Heart right ventricle (tissue), 16 donors: ENCODE measurements at places on chromosomes 2 and 18. TPM values are rescaled to one million over a fixed set of nuclear protein-coding genes. Genes with fewer than 3 reads are reported as not detected.

Gene RNF152
- total RNA-seq: 11.7 TPM

- DNase-seq: no peak
- H3K27ac ChIP-seq: no peak overlapping the region
- no peaks in the 10 kb centered on the region for H3K36me3 ChIP-seq
- no peaks in the 10 kb centered on the region for H3K4me1 ChIP-seq
Observed at GRCh38 chr2:218149098-218149497, 17.7 kb downstream of the CXCR1 start.

- no peak for DNase-seq
- H3K36me3 ChIP-seq: no peaks in the 10 kb centered on the region
- no peak overlapping the region for H3K27ac ChIP-seq
- peaks cover 18% of the 10 kb centered on the region for H3K27me3 ChIP-seq
- no peak overlapping the region for H3K4me3 ChIP-seq
Observed at GRCh38 chr2:45273412-45274249, 264.4 kb upstream of the SIX2 start.

- no peak overlapping the region for H3K27ac ChIP-seq
- no peaks in the 10 kb centered on the region for H3K36me3 ChIP-seq
- H3K27me3 ChIP-seq: no peaks in the 10 kb centered on the region
Observed at GRCh38 chr2:45664635-45665261, 13.3 kb downstream of the PRKCE start.

GRCh38 chr18:53698907-53699306, 525.6 kb downstream of the MBD2 start:
- H3K27me3 ChIP-seq: no peaks in the 10 kb centered on the region
- no peak for DNase-seq
- H3K4me3 ChIP-seq: no peak overlapping the region
- H3K36me3 ChIP-seq: no peaks in the 10 kb centered on the region

Gene CFAP53
- total RNA-seq: 0.20 TPM

Gene DSG1
- total RNA-seq: 0.32 TPM

GRCh38 chr2:118058951-118059350, 29.3 kb upstream of the INSIG2 start:
- no peak for DNase-seq
- no peak overlapping the region for H3K27ac ChIP-seq
- peaks cover 41% of the 10 kb centered on the region for H3K27me3 ChIP-seq
- H3K36me3 ChIP-seq: no peaks in the 10 kb centered on the region

DNA sequence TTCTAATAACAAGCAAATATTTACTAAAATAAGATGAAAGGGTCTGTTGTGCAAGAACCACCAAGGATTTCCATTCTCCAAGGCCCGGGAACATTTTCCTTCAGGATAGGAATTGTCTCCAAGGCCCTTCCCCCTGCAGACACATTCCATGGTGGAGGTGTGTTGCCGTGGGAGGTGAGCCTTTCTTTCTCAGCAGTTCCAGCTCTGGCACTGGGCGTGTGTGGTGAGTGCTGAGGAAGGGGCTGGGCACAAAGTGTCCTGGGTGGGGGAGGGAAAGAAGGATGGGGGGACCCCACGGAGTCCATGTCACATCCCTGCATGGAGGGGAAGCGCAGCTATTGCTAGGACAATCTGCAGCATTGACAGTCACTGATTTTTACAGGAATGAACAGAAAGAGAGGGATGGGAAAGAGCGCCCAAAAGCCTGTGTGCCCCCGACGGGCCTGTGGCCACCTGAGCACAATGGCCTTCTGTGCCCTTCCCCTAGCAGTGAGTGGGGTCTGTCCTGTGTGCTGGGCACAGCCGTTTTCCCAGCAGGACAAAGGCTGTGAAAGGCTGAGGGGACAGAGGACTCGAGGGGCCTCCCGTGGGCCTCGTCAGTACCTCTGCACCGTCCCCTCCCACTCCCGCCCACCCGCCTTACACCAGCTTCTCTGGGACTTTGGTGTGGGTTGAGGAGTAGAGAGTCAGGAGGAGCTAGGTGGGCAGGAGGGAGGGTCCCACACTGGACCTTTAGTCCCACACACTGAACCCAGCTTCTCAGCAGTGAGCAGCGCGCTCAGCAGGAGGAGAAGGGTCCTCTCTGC, 79.8 kb downstream of the PTGR3 start:
- no peaks in the 10 kb centered on the region for H3K36me3 ChIP-seq
- H3K27ac ChIP-seq: no peak overlapping the region
- no peaks in the 10 kb centered on the region for H3K4me1 ChIP-seq
- no peak for DNase-seq
- peaks cover 2% of the 10 kb centered on the region for H3K27me3 ChIP-seq
- H3K4me3 ChIP-seq: no peak overlapping the region

DNA sequence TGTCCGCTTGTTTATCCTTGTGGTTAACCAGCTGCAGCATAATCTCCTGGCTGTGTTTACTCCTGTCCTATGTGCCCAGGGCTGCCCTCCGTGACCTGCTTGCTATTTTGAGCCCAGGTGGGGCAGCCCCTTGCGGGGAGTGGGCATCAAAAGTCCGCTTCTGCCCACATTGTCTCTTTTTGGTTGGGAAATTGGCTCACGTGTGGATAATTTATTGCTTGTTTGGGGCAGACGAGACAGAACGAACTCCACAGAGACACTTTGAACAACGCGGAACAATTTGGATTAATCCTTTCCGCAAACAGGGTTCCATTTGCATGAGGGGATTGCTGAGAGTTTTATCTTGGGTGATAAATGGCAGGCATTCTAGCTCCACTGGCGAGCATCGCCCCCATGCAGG, 8.1 kb upstream of the CXCR4 start:
- DNase-seq: no peak
- no peaks in the 10 kb centered on the region for H3K36me3 ChIP-seq
- peaks cover 21% of the 10 kb centered on the region for H3K27me3 ChIP-seq
- H3K4me3 ChIP-seq: no peak overlapping the region

Gene EHD3
- 20.9 TPM for total RNA-seq

GRCh38 chr2:160062292-160063005, at the start of gene PLA2R1:
TSS of gene PLA2R1 (minus strand) at chr2:160062615. CDS start at chr2:160062403, 212 bp downstream.
- peak within 1 kb of the TSS; percentile 65 for H3K4me3 ChIP-seq
- peaks cover 28% of the 10 kb centered on the region for H3K4me1 ChIP-seq
- no peak within 1 kb of the TSS for H3K27ac ChIP-seq
- peaks cover 15% of the 10 kb centered on the region for H3K27me3 ChIP-seq
- no peaks in the 10 kb centered on the region for H3K36me3 ChIP-seq

GRCh38 chr2:216108310-216108966, 710 bp upstream of the XRCC5 start:
- peak overlapping the region; percentile 97 for H3K27ac ChIP-seq
- no peaks in the 10 kb centered on the region for H3K27me3 ChIP-seq
- DNase-seq: no peak
- peaks cover 31% of the 10 kb centered on the region for H3K36me3 ChIP-seq

DNA sequence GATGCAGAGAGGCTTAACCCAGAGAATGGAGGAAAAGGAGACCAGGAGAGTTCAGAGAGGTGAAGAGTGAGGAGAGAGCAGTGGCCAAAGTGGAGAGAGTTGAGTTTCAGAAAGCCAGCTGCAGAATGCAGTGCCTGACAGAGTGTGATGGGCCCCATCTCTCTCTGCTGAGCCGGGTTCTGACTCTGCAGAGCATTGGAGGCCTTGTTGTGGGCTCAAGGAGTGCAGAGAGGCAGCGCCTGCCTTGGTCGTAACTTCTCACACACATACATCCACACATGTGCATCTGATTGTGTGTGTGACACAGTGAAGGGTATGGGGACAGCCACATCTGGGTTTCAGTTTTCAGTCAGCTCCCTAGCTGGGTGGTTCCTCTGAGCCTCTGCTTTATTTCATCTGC, 58.8 kb downstream of the AGAP1 start:
- no peak for DNase-seq
- H3K27ac ChIP-seq: no peak overlapping the region
- no peak overlapping the region for H3K4me3 ChIP-seq
- H3K27me3 ChIP-seq: no peaks in the 10 kb centered on the region
- no peaks in the 10 kb centered on the region for H3K36me3 ChIP-seq

Gene NEB
- total RNA-seq: 19.2 TPM

DNA sequence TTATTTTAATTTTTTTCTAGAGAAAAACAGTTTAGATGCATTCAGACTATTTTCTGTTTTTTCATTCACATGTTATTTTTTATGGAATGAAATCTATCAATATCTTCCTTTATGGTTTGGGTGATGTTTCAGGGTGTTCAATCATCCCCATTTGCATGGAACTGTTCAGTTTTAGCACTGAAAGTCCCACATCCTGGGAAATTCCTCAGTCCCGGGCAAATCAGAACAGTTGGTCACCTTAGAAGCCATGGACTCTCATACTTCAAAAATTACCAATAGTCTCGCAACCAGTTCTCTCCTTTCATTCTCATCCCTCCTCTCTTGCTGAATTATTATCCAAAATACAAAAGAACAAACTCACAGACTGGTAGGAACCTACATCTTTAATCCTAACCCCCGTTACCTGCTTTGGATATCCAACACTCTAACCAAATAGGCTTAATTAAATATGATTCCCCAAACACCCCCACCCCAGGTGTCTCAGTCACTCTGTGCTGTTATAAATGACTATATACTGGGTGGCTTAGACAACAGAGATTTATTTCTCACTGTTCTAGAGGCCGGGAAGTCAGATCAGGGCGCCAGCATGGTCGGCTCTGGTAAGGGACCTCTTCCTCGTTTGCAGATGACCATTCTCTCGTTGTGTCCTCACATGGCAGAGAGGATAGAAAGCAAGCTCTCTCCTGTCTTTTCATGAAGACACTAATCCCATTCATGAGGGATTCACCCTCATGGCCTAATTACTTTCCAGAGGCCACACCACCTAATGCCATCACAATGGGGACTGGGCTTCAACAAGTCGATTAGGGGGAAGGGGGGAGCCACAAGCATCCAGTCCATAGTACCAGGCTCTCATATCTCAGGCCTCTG, 57.7 kb upstream of the SLC1A4 start:
- no peak overlapping the region for H3K4me3 ChIP-seq
- H3K4me1 ChIP-seq: no peaks in the 10 kb centered on the region
- H3K27me3 ChIP-seq: no peaks in the 10 kb centered on the region
- DNase-seq: no peak
- H3K27ac ChIP-seq: no peak overlapping the region

Gene CCDC74A
- total RNA-seq: 1.2 TPM

Gene EIPR1
- 13.1 TPM for total RNA-seq

DNA sequence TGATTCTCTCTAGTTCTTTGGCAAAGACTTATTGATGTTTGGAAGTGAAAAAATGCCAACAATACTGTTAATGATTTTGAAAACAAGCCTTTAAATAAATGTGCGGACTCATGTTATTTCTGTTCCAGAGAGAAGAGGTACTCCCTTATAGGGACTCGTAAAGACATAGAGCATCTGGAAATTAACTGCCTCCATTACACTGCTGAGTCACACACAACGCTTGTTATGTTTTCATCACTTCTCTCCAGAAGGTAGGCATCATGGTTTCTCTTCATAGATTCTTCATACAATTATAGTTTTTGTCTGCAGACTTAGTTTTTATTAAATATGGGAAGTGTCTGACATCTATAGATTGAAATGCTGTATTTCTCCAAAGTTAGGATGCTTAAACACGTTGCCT, 302.5 kb upstream of the EPC2 start:
- no peak for DNase-seq
- H3K36me3 ChIP-seq: no peaks in the 10 kb centered on the region
- H3K4me3 ChIP-seq: no peak overlapping the region
- H3K4me1 ChIP-seq: no peaks in the 10 kb centered on the region
- no peak overlapping the region for H3K27ac ChIP-seq

Gene LMAN2L
- 13.3 TPM for total RNA-seq

Gene SPP2
- total RNA-seq: not detected

GRCh38 chr2:174005801-174006419, 40.7 kb upstream of the SP3 start:
- H3K27me3 ChIP-seq: no peaks in the 10 kb centered on the region
- peaks cover 42% of the 10 kb centered on the region for H3K4me1 ChIP-seq
- H3K36me3 ChIP-seq: no peaks in the 10 kb centered on the region
- H3K4me3 ChIP-seq: no peak overlapping the region

DNA sequence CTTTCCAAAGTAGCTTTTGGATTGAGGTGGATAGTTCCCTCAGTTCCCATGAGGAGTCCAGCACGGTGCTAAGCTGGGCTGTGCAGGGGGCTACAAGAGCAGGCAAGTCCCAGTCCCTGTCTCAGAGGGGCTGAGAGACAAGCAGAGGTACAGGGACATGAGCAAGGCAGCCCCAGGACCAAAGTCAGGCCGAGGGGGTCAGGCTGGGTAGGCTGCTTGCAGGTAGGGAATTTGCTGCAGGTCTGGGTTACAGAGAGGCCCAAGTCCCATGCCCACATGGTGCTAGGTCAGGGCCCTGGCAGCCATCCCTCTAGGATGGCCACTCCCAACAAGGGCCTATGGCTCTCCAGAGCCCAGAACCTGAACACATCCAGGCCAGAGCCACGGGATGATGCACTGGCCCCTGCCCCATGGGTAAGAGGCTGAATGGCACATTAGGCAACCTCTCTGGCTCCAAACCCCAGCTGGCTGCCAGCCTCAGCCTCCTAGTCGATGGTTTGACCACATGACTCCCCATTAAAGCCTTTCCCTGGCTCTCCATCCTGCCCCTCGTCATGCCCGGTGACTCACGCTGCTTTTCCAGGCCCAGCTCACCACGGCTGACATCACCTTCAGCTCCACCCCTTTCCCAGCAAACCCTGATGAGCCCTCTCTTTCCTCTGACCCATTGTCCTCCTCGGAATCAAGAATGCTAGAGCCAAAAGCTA, 83.7 kb downstream of the SDC1 start:
- no peaks in the 10 kb centered on the region for H3K4me1 ChIP-seq
- no peaks in the 10 kb centered on the region for H3K27me3 ChIP-seq
- H3K36me3 ChIP-seq: no peaks in the 10 kb centered on the region
- no peak overlapping the region for H3K4me3 ChIP-seq
- peak; percentile 62 for DNase-seq
- H3K27ac ChIP-seq: no peak overlapping the region

Gene SLC9A4
- total RNA-seq: not detected

Gene IL1F10
- not detected for total RNA-seq

GRCh38 chr2:84160453-84160852, 298.6 kb downstream of the SUCLG1 start:
- H3K4me3 ChIP-seq: no peak overlapping the region
- no peak for DNase-seq

DNA sequence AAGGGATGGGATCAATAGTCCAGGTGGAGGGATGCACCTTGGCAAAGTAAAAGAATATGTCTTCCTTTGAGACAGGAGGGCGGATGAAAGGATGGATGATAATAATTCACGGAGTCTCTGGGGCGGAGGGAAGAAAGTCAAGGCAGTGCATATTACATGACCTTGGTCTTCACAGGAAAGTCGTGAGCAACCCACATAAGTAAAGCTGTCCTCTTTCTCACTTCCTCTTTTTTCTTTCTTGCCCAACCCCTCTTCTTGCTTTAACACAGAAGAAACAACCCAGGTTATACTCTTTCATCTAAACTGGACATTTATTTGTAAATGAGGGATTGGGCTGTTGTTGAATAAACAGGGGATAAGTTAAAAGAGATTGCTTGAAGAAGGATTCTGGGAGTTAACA, 168.7 kb upstream of the SKOR2 start:
- no peak overlapping the region for H3K4me3 ChIP-seq
- H3K27me3 ChIP-seq: no peaks in the 10 kb centered on the region
- H3K4me1 ChIP-seq: no peaks in the 10 kb centered on the region
- H3K27ac ChIP-seq: no peak overlapping the region
- H3K36me3 ChIP-seq: no peaks in the 10 kb centered on the region

GRCh38 chr2:79984476-79984875, 320.1 kb downstream of the LRRTM1 start:
- no peak overlapping the region for H3K27ac ChIP-seq
- H3K4me1 ChIP-seq: no peaks in the 10 kb centered on the region
- H3K27me3 ChIP-seq: no peaks in the 10 kb centered on the region

Gene SNTG2
- 0.62 TPM for total RNA-seq

- no peak for DNase-seq
- no peaks in the 10 kb centered on the region for H3K36me3 ChIP-seq
- no peaks in the 10 kb centered on the region for H3K4me1 ChIP-seq
- H3K27me3 ChIP-seq: no peaks in the 10 kb centered on the region
- no peak overlapping the region for H3K27ac ChIP-seq
Observed at GRCh38 chr2:55482186-55482884, 37.2 kb upstream of the CFAP36 start.
